ENCODE measurements at places on chromosomes 12 and 14.

DNA sequence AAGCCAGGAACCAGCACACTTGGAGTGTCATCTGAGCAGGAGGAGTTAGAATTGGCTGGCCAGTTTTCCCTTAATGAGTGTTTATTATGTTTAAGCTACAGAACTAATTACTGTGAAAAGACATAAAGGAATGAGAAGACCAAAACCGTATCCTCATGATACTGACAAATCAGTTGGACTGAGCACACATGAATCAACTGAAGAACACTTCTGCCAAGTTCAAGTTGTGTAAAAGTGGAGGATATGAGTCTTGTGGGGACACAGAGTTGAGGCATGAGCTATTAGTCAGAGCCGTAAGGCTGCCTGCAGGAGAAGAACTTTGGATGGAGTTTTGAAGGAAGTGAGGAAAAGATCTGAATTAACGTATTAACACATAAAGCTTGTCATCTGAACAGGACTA is 43.1 kb downstream of the HMGA2 start:
- DNase-seq = no peak

DNA sequence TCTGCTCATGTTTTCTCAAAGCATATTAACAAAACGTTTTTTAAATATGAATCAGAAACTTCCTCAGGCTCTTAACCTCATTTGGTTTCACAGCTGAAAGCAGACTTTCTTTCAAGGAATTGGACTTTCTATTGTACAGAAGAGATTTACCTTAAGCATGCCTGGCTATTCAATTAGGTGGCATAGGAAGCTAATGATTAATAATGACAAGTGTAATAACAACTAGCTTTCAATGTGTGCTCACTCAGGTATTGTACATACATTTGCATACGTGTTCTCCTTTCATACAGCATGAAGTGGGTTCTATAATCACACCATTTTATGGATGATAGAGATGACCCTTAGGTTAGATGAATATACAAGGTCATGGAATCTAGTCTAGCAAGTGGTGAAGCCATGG is 115.7 kb downstream of the ANO6 start:
- DNase-seq = no peak

DNA sequence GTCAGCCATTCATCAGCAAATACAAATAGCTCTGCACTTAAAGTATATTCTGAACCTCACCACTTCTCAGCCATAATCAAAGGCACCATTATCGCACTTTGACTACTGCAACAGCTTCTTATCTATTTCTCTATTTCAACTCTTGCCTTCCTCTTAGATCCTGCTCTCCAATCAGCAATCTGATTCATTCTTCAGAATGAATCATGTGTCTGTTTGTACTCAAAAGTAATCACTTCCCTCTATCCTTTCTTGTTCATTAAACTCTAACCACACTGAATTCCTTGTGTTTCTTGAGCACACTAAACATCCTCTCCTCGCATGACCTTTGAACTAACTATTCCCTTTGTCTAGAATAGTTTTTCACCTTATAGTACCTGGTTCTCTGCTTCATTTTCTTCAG is 12.8 kb upstream of the OR4E1 start:
- no peak for DNase-seq

GRCh38 chr12:4938900-4939299 is 29.2 kb downstream of the KCNA1 start:
- DNase-seq = no peak

DNA sequence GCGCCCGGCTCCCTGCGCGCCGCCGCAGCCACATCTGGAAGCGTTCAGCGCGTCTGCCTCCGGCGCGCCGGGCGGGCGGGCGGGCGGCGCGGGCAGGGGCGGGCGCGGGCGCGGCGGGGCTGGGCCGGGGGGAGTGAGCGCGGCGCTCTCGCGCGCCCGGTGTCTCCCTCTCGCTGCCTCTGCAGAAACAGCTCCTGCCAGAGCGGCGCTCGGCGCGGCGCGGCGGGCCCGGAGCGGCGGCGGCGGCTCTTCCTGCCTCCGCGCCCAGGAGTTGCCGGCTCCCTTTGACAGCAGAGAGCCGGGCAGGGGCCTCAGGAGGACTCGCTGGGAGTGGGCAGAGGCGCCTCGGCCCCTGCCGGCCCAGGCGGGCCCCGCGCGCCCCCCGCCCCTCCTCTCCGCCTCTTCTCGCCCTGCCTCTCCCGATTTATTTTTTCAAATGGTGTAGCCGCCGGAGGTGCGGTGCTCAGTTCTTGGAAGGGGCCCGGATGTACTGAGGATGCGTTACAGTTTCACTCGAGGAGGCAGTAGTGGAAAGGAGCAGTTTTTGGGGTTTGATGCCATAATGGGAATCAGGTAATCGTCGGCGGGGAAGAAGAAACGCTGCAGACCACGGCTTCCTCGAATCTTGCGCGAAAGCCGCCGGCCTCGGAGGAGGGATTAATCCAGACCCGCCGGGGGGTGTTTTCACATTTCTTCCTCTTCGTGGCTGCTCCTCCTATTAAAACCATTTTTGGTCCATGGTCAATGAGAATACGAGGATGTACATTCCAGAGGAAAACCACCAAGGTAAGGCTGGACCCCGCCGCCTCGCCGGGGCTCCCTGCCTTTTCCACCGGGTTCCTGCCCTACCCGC is at the start of gene CACNA1C:
Gene CACNA1C (plus strand): TSS at position 162 of the 853 bp plus-strand sequence. CDS start 576 bp downstream, at position 738.
- DNase-seq = no peak

DNA sequence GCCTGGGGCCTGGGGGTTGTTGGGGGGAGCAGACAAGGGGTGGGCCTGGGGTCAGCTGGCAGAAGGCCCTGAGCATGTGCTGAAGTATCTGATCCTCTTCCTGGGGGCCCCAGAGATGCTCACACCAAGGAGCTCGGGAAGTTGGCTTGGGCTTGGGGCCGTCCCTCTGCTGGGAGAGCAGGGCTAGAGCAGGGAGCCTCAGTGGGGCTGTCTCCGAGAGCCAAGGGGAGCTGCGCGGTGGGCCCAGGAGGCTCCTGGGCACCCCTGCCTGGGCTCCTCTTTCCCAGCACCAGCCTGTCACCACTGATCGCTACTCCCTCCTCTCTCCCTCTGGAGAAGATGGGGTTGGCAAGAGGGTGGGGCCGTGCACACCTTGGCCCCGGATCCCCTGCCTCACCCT is 28.3 kb downstream of the BEGAIN start:
- DNase-seq = no peak

GRCh38 chr12:23611320-23611719 is 338.1 kb downstream of the SOX5 start:
- DNase-seq = no peak

DNA sequence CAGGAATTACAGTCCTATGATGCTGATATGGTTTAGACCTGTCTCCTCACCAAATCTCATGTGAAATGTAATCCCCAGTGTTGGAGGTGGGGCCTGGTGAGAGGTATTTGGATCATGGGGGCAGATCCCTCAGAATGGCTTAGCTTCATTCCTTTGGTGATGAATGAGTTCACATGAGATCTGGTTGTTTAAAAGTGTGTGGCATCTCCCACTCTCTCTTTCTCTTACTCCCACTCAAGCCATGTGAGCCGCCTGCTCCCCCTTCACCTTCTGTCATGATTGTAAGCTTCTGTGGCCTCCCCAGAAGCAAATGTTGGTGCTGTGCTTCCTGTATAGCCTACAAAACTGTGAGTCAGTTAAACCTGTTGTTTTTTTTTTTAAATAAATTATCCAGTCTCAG is 89.4 kb upstream of the ARHGAP5 start:
- DNase-seq = no peak

- no peak for DNase-seq
These were observed 384.3 kb downstream of the RAD51B start for GRCh38 chr14:68203871-68204270.

DNA sequence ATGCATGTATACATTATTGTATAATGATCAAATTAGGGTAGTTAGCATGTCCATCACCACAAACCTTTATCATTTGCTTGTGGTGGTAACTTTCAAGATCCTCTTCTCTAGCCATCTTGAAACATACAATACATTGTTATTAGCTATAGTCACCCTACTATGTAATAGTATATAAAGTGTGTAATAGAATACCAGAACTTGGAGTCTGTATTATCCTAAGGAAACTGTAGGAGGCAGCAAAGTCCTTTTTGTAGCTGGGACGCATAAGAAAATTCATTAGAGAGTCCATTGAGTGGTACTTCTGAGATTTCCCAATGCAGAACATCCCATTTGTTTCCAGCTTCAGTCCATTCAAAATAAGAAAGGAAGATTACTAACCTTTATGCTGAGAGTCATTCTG is 325.9 kb upstream of the LRFN5 start:
- DNase-seq = no peak

DNA sequence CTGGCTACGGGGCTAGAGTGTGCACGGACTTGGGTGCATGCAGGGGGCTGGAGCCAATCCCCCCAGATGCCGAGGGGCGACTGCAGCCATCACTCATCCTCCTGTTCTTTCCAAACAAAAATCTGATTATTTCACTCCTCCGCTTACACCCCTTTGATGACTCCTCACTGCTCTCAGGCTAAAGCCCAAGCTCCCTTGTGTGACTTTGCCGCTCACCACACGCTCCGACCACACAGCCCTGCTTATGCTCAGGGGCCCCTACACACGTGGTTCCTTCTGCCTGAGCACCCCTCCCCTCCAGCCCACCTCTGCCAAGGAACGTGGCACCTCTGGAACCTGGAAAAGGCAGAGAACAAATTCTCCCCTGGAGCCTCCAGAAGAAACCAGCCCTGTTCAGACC is 13.7 kb downstream of the CHFR start:
- DNase-seq = no peak

DNA sequence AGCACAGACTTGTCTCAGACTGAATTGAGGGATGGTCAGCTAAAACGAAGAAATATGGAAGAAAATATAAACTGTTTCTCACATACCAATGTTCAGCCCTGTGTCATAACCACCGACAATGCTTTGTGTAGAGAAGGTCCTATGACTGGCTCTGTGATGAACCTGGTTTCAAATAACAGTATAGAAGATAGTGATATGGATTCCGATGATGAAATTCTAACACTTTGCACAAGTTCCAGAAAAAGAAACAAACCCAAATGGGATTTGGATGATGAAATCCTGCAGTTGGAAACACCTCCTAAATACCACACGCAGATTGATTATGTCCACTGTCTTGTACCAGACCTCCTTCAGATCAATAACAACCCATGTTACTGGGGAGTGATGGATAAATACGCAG is 7.9 kb upstream of the MAPK1IP1L start:
- DNase-seq = no peak

DNA sequence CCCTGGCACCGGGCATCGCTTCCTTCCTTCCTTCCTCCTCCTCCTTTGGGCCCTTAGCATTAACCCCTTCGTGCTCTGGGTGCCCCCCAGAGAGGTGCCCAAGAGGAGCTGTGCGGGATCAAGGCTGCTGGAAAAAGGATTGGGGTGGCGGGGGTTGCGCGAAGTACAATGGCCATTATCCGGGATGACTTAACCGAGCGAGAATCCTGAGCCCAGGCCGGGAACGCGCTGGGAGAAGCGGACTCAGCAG is 2.8 kb downstream of the DHH start:
- no peak for DNase-seq

- no peak for DNase-seq
These were observed 1117.6 kb upstream of the TMEM132C start for GRCh38 chr12:127149226-127149964.

GRCh38 chr14:34780646-34781045 is 66.3 kb upstream of the CFL2 start:
- no peak for DNase-seq

- no peak for DNase-seq
These were observed 40.4 kb upstream of the GZMB start for GRCh38 chr14:24674204-24674970.
